Ecto neural progenitor cell (in vitro differentiated cells): ENCODE measurements at places on chromosomes 7 and 10.
A peak's percentile ranks its signal among the peaks of the same experiment; 100 is the strongest.

DNA sequence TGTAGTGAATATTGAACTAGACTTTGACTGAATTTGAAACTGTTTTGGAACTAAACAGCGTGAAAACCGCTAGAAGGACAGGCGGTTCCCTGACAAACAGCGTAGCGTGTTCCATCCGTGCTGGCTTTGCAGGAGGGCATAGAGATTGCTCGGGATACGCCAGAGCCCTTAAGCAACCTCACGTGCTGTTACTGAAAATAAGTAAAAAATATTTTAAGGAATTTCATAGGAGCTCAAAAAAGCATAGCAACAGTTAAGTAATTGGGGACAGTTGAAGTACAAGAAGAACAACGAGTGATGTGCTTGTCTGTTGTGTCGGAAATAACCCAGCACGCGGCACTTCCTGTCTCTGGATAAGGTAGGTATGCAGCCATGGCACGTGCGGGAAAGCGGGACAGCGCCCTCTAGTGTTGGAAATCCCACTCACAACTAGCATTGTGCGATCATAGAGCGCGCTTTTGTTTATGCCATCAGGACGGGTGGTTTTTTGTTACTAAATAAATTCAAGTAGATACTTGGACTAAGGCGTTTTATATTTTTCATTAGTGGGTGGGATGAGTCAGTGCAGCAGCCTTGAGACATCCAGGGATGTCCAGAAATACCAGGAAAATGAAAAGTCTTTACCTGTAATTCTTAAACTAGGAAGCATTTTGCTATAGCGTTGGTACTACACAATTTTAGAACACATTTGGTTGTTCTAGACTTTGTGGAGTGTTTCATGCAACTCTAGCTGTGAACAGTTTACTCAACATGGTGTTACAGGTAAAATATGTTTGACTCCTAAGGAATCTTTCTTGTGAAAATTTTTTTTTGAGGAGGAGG lies 50.4 kb downstream of the DNAJB6 start:
- DNase-seq, result peak; percentile 81

DNA sequence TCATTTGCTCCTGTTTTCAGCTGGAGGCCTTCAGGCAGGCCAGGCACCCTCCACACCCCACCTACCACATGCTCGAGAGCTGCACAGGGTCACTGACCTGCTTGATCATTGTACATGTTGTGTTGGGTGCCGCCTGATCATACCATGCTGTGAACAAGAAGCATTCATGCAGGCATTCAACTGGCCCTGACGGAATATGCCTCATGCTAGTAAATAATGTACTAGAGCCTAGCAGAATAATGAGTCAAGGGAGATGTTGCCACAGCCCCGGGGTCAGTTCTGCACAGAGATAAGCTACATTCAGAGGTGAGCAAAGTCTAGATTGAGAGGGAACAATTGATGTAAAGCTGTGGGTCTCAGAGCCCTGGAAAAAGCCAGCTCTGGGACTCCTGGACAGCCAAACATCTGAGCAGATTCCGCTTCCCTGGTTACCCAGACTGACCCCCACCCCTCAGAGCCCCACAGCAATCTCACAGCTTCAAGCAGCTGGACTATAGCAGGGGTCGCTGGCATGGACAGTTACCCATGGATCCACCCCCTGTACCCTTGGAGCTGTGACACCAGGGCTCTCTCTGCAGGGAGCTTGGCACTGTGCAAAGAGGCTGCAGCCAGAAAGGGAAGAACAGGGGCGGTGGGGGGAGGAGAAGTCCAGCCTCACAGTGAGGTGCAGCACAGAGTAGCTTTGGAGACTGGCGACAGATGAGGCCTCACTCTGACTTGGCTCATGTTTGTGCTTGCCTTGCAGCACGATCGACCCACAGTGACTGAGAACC lies 86.6 kb downstream of the FRMPD2 start:
- no peak for DNase-seq

GRCh38 chr7:29370531-29371314 lies 176.1 kb downstream of the CHN2 start:
- no peak for DNase-seq

DNA sequence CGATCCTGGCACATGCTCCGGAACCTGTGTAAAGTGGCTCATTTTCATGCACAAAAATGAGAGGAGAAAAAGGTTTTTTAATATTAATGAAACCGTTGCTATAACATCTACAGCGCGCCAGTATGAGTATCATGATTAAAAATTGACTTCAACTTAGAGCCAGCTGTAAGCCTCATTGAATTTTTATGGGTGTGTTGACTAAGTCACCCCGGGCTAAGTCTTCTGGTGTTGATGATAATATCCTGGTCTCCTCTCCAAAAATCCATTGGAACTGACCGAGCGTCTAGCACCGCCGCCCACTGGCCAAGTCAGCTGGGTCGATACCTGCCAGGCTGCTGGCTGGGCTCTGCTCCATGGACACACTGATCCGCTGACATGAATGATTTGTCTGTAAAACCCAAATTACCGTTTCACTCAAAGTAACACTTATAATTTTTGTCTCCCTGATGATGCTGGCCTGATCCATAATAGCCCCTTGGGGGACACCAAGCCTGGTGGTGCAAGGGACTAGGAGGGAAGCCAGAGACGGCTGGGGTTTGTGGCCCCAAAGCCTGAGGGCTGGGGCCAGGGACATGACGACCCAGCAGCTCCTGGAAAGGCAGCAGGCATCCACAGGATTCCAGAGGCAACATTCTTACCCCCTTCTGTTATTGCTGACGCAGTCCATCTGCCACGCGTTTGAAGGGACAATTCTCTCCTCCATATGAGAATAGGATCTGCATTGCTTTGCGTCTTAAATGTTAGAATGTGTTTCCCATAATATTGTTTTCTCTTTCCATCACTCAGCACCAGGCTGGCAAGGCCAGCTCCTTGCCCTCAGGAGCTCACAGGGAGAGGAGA lies 131.0 kb upstream of the PPP2R2D start:
- no peak for DNase-seq

GRCh38 chr7:156820445-156821063 lies 72.4 kb downstream of the LMBR1 start:
- no peak for DNase-seq

DNA sequence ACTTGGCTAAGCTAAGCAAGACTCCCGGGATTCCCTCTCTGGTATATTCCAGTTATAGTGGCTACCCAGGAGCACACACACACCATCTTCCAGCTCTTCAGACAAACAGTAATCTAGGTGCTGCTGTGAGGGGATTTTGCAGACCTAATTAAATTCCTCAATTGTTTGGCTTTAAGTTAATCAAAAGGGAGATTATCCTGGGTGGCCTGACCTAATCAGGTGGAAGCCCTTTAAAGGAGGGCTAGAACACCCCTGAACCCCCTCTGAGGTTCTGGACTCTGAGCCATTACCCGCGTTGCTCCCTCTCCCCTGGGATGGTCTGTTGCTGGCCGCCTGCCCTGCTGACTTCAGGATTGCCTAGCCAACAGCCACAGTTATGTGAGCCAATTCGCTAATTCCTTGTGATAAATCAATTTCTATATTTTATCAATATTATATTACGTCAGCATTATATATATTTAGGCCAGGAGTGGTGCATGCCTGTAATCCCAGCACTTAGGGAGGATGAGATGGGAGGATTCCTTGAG lies 6.4 kb downstream of the SFXN2 start:
- DNase-seq, result no peak

- no peak for DNase-seq
Measured at GRCh38 chr7:71777278-71777677, 634.9 kb downstream of the CALN1 start.

DNA sequence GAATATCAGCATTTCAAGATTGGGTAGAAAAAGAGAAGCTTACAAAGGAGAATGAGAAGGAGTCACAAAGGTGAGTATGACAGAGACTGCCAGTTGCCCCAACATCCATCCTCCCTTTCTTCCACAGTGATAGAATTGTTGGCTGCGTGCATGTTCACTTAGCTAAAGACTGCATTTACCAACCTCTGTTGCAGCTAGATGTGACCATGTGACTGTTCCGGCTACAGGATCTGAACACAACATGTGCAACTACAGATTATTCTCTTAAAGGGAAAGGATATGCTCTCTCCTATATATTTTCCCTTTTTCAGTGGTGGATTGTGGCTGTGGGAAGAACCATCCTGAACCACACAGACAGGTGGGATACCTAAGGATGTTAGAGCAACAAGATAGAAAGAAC lies 60.5 kb upstream of the ZNRF2 start:
- DNase-seq, result peak; percentile 8

DNA sequence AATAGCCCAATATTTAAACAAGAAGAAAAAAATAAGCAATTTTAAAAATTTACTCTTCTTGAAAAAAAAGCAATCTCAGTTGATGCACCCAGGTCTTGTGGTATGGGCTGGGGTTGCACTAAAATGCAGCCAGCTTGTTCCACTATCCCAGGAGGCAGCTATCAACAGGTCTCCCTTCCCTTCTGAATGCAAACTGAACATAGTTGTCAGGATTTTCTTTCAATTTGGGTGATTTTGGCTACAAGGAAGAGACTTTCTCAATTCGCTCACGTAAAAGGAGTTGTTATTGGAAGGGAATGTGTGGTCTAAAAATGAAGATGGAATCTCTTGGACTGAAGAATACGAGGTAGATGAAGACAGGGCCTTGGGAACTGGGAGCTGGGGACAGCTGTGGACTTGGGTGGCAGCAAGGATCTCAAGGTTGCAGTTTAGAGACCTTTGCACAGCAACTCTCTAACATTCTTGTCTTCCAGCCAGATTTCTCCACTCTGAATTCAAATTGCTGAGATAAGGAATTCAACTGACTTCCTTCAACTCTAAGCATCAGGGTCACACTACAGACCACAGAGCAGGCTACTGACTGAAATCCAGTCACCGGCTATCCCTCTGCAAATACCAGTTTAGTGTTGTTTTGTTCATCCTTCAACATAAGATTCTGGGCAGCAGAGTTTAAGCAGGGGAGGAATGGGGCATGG lies 3.1 kb upstream of the TMEM26 start:
- no peak for DNase-seq
